ENCODE measurements at places on chromosomes 6 and 20.

GRCh38 chr6:56742122-56742791, 99.6 kb upstream of the DST start:
- no peak for DNase-seq

GRCh38 chr6:97427648-97428047, 144.6 kb upstream of the MMS22L start:
- DNase-seq = no peak

DNA sequence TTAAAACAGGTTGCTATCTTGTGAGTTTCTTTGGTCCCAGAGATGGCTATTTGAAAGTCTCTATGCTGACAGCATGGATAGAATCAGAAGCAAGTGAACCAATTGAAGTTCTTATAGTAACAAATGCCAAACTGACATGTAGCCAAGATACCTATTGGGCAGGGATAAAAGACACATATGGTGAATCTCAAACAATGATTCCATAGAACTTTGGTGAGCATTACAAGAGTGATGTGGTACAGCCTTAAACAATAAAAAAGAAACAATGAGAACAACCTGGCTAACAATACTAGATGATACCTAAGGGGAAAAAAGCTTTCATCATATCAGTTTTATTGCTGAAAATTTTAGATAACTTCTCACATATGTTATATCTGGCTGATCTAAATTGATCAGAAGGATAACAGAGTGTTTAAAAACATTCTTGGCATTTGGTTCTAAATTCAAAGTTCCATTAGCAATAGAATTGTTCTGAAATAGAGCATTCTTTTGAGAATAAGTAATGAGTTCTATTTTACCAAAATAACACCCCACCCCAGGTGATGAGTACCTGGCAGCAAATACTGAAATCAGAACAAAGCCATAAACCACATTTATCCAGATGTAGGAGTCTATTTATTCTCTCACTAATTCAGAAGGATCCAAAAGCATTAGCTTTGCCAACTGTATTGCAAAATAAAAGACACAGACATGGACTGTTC, 5.8 kb upstream of the HMGCLL1 start:
- DNase-seq = no peak

DNA sequence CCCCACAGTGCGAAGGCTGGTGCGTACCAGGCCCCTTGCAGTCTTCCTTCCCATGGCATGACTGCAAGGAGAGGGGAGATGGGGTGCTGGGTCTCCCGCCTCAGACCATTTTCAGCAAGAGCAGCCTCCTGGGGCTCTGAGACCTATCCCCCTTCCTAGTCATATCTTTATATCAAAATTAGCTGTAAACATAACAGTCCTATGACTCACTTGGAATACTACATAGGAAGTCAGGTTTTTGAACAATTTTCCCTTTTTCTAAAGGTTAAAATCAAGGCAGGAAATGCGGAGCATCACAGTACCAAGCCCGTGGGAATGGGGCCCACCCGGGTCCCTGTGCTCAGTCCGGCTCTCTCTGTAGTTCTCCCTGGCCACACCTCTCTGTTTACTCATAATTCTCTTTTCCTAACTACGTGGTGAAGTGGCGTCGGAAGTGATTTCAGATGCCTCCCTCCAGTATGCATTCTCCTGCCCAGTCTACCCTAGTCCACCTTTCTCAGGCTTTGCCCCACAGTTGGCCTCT, 109.8 kb upstream of the TMEM170B start:
- DNase-seq = no peak

- DNase-seq = no peak
Measured at GRCh38 chr20:35502352-35502751, 27.1 kb downstream of the C20orf173 start.

- DNase-seq = no peak
Measured at GRCh38 chr20:62120990-62121775, 1.1 kb upstream of the LSM14B start.

DNA sequence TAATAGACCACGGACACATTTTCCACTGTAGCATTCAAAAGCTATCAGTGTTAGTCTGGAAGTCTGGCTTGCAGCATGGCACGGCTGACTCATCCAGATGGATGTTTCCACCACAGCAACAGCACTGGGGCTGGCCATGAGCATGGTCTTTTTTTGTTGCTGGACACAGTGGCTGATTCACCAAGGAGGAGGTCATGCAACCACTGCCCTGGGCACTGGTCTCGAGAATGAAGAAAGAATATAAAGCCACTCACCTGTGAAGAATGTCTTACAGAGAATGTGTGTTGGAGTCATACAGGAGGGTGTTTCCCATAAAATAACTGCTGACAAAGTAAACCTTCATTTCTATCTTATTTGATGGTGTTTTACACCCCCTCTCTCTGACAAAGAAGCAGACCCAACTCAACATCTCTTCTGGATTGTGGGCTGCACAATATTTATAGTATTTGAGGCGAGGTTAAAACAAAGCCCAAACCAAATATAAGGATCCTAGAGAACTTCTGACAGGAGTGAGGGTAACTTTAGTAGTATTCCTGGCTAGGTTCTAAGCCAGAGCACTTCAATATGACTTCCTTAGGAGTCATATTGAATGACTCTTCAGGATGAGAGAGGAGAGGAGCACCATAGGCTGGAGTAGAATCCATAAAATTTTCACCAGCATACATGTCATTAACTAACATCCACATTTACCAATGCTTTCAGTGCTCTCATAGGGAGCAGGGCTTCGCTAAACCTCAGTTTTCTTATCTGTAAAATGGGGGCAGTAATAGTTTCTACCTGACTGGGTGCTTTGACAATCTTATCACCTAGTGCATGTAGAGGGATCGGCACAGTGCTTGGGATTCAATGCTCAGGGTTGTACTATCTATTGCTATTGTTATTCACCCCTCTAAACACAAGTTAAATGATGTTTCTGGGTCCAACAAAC, 121.4 kb downstream of the KIF13A start:
- DNase-seq = no peak

DNA sequence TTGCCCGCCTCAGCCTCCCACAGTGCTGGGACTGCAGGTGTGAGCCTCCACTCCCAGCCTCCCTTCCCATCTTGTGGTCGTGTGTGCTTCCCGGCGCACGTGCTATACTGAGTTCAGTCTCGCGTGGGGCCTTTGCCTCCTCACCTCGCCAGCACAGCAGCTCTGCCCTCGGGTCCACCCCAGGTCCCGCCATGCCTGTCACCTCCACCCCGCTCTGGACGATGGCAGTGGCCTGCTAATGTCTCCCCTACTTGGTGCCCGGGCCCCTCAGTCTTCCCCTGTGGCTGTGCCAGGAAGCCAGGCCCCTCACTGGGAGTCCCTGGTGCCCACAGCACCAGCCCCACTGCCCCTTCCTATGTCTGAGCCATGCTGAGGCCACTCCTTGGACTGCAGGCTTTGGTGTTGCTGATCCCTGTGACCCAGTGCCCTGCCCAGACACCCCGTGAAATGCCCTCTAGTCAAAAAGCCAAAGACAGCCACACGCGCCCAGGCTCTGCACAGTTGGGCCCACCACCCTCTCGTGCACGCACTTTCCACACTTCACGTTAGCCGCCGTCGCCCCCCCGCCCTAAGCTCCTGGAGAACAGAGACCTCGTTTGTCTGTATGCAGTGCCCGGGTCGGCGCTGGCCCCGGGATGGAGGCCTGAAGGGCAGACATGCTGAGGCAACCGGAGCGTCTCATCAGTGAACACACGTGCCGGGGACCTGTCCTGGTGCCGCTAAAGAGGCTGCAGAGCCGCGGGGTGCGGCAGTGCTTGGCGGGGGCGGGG, 14.3 kb downstream of the HRH3 start:
- no peak for DNase-seq

DNA sequence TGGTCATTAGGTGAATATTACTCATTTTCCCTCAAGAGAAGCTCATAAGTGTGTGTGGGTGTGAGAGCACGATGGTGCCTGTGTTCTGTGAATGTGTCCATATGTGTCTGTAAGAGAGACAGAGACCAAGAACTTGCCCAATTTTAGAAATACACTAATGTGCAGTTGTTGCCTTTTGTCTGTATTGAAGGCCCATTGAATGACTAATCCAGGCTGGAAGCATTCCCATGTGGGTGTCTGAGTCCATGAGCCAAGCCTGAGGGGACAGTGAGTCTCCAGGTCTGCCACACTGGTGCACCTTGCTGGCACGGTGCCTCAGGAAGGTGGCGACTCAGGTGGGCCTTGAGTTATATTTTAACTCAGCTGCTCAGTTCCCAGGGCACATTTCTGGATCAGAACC, 25.5 kb upstream of the ASXL1 start:
- DNase-seq = no peak

GRCh38 chr20:23588434-23589403, 17.0 kb downstream of the CST9 start:
- DNase-seq = no peak

DNA sequence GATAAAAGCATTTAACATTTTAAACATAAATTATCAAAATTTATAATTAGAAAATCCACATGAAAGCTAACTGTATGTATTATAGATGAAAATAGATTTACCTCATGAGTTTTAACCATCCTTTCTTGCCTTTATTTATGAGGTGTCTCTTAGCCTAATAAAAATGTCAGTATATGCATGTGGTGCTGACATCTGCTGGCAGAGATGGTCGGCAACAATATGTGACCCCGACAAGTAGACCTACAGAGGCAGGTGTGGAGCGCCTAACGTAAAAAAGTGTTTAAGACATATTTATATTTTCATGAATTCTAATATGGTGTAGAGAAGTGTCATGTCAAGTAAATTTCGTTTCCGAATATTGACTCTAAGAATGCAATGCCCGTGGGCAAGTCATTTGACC, 149.0 kb upstream of the FUT9 start:
- DNase-seq = no peak

DNA sequence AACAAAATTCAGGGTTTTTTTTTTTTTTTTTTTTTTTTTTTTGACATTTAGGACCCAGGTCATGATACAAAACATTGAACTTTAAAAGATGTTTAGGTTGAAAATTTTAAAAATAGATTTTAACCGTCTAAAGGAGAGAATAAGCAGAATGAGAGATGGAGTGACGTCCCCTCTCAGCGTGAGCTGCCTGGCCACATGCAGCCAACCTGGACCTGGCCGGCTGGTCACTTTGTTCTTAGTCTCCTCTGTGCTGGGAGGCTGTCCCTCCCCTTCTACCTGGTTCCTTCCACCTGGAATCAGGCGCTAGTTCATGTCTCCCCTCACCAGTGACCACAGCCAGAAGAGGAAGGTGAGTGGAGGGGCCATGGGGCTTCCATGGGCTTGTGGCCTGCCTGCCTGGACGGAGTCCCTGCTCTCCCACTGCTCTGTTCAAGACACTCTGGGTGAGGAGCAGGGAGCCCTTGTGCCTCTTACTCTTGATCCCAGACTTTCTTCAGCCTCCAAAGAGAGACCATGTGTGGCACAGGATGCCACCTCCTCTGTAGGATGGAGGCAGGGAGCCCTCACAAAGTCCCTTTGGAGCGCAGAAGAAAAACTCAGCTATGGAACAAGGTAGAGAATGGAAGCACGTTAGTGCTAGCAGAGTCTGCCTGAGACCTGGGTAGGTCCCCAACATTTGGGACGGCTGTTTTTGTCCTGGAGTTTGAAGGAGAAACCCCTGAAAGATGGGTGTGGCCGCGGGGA, 31.7 kb downstream of the IRF4 start:
- DNase-seq = no peak

- no peak for DNase-seq
Measured at GRCh38 chr6:37713529-37714119, 15.9 kb upstream of the MDGA1 start.

- no peak for DNase-seq
Measured at GRCh38 chr6:10276106-10276505, 138.8 kb downstream of the TFAP2A start.

DNA sequence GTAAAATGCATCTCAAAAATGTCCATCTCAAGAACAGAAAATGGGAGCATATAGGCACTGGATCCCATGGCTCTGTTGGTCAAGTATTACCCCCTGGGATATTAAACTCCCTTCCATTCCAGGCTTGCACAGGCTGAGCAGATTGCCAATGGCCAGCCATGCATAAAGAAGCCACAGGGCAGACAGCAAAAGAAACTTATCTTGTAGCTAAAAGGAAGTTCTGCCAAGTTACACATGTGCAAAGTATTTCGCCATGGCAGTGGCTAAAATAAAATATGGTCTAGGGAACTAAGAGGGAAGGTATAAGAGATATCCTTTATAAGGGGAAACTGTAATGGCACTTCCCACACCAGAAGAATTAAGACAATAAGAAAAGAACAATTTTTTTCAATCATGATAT, 415.6 kb upstream of the BTBD3 start:
- DNase-seq = no peak

DNA sequence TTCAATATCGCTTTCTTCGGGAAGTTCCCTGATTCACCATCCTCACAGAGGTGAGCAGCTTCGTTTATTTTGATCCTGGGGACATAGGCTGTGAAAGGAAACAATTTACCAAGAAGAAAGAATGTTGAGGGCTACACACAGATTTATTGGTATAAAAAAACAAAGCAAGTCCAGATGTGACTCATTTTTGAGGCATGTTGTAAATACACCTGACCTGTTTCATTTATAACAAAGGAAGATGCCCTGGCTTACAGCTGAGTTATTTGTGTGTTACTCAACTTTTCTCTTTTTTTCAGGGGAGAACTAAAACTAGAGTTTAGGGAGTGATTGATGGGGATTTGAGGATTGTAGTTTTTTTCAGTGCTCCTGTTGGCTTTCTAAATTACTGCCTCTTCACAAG, 489.5 kb downstream of the CBLN4 start:
- DNase-seq = no peak

- DNase-seq = no peak
Measured at GRCh38 chr6:56046576-56046975, 171.2 kb upstream of the BMP5 start.

DNA sequence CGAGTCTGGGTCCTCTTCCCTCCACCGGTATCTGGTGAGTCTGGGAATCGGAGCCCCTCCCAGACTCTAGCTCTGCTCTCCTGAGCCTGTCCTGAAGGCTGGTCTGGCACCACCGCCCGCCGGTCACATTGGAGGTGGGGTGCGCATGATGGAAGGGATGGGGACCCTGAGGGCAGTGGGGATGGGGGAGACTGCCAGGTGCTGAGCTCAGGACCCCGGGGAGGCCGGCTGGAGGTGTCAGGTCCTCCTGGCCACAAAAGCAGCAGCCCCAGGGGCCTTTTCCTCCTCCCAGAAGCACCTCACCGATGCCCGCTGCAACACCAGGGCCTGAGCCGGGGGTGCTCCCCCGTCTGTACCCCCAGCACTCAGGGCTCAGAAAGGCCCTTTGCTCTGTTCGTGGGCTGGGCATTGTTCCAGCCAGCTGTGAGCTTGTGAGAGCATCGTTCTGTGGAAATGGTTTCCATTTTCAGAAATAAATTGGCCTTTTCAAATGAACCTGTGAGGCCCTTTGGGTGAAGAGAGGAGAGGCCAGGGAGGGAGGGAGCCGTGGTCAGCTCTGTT, 2.5 kb upstream of the NPBWR2 start:
- no peak for DNase-seq

Data from CD4-positive, alpha-beta T cell treated with Interleukin-6 for 4 hours (primary cell).